Activated CD4-positive, alpha-beta T cell treated with anti-CD3 and anti-CD28 coated beads, Interleukin-2, Interleukin-6, amounts not matched to agents 100 ng/mL and 50 ng/mL, durations not matched to agents 16 hours and 8 hours (primary cell): ENCODE measurements at places on chromosomes 5 and 9.

- DNase-seq: no peak
These were observed 34.9 kb upstream of the FCHO2 start for GRCh38 chr5:72920690-72921502.

GRCh38 chr5:178111925-178112324 is 1.4 kb upstream of the N4BP3 start:
- no peak for DNase-seq

GRCh38 chr5:68379275-68380036 is 163.9 kb downstream of the PIK3R1 start:
- no peak for DNase-seq

DNA sequence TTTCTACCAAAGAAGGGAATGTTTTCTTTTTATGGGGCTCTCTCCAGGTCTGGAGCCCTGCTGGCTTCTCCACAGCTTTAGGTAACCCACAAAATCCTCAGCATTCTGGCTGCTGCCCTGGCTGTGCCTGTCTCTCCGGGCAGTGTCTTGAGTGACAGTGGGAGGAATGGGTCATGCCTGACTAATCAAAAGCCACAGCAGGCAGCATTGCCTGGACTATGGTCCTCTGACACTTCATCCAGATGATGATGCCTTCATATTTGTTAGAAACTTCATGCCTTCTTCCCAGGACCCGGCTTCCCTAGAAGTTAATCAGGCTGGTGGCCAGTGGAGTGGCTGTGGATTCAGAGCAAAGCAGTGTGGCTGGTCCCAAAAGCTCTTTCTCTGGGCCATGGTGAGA is 32.2 kb upstream of the TGFBI start:
- DNase-seq: no peak

DNA sequence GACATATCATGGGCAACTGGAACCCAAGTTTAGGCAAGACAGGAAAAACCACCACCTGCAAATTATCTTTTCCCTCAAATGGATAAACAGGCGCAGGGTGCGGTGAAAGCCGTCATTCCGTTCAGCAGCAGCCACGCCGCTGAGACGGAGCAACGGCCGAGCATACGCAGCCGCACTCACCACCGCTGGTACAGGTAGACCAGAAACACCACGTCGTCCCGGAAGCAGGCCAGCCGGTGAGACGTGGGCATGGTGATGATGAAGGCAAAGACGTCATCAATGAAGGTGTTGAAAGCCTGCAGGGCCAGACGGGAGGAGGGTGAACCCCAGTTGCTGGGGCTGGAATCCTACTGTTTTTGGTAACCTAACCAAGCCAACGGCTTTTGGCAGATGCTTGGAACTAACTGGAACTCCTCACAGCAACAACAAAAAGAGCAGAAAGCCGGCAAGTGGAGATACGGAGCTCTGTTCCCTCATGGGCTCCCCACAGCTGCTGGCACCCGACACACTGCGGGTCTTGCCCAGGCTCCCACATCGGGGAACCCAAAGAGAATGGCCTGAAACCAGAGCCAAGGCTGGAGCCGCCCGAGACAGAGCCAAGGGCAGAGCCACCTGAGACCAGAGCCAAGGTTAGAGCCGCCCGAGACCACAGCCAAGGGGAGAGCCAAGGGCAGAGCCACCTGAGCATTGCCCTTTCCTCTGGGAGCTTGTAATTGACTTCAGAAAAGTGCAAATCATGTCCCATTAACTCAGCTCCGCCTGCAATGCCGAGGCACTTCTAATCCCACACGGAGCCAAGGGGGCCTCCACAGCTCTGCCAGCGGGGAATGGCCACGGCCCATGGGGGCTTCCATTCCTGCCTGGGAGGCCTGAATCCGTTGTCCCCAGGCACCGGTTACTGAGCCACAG is 24.2 kb downstream of the CLPTM1L start:
- no peak for DNase-seq

GRCh38 chr5:159802661-159803060 is 113.6 kb upstream of the ADRA1B start:
- no peak for DNase-seq

GRCh38 chr5:178460598-178460997 is 129.6 kb downstream of the COL23A1 start:
- no peak for DNase-seq

- no peak for DNase-seq
These were observed 4.7 kb upstream of the TBC1D9B start for GRCh38 chr5:179912386-179912785.

DNA sequence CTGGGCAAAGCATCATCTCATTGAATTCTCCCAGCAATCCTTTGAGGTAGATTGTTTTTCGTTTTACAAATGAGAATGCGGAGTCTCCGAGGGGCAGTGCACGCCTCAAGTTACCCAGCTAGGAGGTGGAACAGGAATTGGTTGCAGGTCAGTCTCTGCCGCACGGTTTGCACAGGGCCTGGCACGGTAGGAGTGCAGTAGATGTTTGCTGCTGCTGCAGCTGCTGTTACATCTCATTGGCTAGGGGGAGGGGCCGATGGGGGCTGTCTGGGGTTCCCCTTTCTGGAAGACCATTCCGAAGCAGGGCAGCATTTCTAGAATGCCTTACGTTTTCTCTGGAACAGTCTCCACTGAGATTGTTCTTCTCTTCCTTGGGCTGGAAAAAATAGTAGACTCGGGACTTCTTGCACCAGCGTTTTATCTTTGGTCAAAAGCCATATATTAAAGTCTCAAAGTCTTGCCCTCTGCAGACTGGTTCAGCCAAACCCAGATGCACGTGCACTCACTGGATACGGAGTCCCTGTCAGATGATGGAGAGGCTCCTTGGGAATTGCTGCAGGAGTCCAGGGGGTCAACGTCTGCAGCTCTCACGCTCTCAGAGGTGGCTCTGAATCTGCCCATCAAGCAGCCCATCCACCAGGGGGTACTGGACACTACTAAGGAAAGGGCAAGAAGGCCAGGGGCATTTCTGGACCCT is 1.2 kb downstream of the USP20 start:
- peak; percentile 64 for DNase-seq

DNA sequence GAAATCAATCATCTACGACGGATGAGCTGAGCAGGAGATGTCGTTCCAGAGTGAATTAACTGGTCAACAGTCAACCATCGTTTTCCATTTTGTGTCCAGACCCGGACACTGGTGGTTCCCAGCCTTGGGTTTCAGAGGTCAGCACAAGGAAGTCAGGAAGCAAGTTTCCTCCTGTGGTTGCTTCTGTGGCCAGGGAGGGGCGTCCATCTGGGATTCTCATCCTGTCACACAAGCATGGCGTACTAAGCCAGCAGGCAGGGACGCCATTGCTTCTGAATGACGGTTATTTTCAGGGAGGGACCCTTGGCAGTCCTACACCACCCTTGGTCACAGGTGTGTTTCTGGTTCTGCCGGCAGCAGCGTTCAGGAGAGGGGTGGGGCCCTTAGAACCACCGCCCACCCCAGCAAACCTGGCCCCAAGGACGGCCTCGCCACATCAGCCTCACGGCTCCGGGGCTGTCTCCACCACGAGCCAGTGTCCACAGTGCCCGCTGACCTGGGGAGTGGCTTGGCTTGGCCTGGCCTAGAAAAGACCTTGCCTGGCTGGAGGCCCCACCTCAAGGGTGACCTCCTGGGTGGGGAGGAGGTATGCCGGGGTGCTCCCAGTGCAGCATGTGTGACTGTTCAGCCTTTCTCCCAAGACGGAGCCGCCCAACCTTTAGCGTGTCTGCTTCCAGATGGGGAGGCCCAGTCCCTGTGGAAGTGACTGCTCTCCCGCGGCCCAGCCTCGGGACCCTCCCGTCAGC is 25.2 kb downstream of the NDUFS6 start:
- DNase-seq: no peak

- DNase-seq: no peak
These were observed 18.7 kb downstream of the DAPK1 start for GRCh38 chr9:87516222-87516925.

- no peak for DNase-seq
These were observed 605.4 kb upstream of the CLINT1 start for GRCh38 chr5:158464383-158464782.

GRCh38 chr9:99213197-99213596 is 8.5 kb downstream of the ALG2 start:
- DNase-seq: no peak

DNA sequence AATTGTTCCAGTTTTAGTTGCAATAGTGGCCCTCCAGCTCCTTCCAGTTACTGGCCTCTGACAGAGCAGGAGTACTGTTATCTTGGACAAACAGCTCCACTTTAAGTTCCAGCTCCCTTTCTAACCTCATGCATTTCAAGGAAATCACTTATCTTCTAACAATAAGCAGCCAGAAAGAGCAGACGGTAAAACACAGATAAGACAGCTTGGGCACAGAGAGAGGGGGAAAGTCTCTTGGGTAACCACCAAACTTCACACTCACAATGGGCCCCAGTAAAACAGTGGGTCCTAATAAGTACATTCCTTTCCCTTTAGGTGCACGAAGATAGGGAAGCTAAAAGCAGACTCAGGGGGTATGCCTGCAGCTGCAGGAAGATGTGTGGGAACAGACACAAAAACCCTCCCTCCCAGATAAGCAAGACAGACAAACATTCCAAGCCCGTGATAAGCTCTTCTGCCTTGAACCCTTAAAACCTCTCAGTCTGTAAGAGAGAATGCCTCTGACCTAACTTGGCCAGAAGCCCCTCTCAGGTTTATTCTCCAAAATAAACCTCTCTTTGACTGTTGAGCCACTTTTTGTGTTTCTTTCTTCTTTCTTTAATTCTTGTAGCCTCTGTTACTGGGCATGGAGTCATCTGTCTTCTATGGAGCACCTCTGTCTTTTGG is 30.8 kb downstream of the OR1J1 start:
- no peak for DNase-seq

GRCh38 chr9:124356745-124357390 is 58.4 kb downstream of the PSMB7 start:
- no peak for DNase-seq

- DNase-seq: no peak
These were observed 1510.5 kb upstream of the CDH9 start for GRCh38 chr5:28548856-28549255.

DNA sequence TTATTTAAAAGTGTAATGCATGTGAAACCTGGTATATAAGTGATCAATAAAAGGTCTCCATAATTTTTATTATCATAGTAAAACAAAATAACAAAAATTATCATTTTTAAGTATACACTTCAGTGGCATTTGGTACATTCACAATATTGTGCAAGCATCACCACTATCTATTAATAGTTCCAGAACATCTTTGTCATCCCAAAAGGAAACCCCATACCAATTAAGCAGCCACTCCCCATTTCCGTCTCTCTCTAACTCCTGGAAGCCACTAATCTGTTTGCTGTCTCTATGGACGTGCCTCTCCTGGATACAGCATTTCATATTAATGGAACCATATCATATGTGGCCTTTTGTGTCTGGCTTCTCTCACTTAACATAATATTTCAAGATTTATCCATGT is 7.6 kb downstream of the OLFML2A start:
- DNase-seq: no peak

- no peak for DNase-seq
These were observed 224.0 kb downstream of the SPOCK1 start for GRCh38 chr5:137275083-137275482.

DNA sequence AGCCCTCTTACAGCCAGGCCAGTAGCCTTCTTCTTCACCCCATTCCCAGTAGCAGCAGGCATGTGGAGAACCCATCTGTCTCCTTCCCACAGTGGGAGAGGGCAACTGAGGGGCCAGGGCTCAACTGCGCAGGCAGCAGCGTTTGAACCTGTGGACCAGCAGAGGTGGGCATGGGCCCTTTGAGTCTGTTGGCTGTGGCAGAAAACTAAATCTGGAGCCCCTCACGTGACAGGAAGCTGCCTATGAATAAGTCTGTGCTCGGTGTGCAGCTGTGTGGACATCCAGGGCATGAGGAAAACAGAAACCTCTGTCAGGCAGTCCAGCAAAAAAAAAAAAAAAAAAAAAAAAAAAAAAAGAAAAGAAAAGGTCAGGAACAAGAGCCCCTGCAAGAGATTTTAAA is 189.2 kb upstream of the NR3C1 start:
- DNase-seq: peak; percentile 76
